Mesendoderm (in vitro differentiated cells): ENCODE measurements at places on chromosomes 11 and 22.

- no peak for DNase-seq
Observed at GRCh38 chr11:75572744-75573143, 10.7 kb downstream of the SERPINH1 start.

GRCh38 chr11:124384399-124384798 is at the start of gene OR8B2:
OR8B2 (minus strand) TSS chr11:124384499; CDS start chr11:124383343, 1,156 bp downstream.
- DNase-seq = no peak

GRCh38 chr11:373716-374551 is 4.6 kb downstream of the B4GALNT4 start:
- no peak for DNase-seq

- peak; percentile 76 for DNase-seq
Observed at GRCh38 chr22:46355369-46355995, 20.0 kb downstream of the TRMU start.

DNA sequence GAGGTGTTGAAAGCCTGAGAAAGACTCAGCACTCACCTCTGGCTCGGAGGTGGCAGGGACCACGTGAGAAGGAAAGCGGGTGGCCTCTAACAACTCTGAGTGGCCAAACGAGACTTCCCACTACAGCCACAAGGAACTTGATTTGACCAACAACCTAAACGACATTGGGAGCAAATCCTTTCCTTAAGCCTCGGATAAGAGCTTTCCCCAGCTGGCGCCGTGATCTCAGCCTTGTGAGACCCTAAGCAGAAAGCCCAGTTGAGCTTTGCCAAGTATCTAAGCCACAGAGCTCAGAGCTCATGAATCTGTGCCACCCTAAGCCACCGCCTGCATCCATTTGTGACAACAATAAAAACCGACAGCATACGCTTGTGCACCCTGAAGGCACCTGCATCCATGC is 636.0 kb downstream of the TBC1D22A start:
- no peak for DNase-seq

- no peak for DNase-seq
Observed at GRCh38 chr22:37053310-37054055, 1.9 kb downstream of the KCTD17 start.

GRCh38 chr11:109439684-109440083 is 17.7 kb downstream of the C11orf87 start:
- DNase-seq = no peak

- DNase-seq = no peak
Observed at GRCh38 chr11:102879801-102880200, 5.0 kb upstream of the MMP12 start.

DNA sequence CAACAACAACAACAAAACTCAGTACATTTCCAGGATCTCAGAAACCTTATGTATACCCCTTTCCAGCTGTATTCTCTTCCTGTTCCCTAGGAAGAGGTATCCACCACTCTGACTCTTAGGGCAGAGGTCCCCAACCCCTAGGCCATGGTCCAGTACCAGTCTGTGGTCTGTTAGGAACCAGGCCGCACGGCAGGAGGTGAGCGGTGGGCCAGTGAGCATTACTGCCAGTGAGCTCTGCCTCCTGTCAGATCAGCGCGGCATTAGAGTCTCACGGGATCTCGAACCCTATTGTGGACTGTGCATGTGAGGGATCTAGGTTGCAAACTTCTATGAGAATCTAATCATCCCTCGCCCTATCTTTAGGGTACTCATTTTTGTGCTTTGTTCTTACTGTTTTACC is 43.9 kb upstream of the LMO1 start:
- no peak for DNase-seq

DNA sequence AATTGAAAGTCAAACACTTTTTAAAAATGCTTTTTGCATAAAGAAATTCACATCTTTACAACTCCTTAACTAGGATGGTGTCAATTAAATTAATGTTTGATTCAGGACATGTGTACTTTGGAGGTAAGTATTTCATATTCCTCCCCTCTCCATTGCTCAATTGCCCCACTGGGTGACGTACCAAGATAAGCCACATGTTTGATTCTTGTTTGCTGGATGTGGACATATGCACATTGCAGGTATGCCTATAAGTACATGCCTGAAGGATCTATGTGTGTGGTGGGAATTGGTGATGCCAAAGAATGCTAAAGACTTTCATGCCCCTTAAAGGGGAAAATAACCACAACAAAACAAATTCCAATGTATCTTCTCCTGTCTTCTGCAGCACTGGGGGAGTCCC is 5.8 kb downstream of the CD44 start:
- DNase-seq = no peak

GRCh38 chr22:33867118-33867866 is 53.0 kb downstream of the LARGE1 start:
- DNase-seq = no peak

DNA sequence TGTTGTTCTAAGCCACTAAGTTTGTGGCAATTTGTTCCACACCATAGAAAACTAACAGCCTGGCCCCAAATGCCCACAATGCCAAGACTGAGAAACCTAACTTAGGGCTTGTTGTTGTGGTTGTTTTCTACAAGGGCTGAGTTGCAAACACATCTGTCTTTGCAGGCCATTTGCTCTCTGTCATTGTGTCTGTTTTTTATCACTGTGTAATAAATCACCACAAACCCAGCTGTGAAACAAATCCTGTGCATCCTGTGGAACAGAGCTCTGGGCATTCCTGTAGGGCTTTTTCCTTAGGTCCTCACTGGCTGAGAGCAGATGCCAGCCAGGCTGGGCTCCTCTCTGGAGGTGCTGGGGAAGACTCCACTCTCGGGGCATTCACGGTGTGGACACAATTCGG is 15.7 kb upstream of the SYT8 start:
- no peak for DNase-seq

DNA sequence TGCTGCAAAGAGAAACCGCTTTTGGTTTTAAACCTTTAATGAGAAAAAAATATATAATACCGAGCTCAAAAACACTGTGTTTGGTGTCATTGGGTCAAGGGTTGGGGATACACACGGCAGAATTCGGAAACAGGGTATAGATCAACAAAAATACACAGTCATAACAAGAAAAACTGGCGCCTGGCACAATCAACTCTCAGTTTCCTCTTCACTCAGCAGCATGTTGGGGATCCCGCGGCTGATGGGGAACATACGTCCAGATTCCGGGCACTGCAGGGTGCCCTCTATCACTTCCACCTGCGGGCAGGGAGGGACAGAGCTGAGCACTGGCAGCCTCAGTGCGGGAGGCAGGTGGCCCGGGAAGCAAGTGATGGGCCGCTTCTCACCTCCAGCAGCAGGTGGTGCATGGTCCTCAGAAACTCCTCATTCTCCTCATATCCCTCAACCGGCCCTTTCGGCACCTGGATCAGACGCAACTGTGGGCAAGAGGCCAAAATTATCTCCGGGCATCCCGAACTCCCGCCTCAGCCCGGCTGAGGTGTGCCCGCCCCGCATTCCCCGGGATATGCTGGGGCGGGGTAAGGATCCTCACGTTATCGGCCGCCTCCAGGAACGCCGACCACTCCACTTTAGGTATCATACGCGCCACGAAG is 561 bp downstream of the TRMT112 start:
- peak; percentile 79 for DNase-seq

DNA sequence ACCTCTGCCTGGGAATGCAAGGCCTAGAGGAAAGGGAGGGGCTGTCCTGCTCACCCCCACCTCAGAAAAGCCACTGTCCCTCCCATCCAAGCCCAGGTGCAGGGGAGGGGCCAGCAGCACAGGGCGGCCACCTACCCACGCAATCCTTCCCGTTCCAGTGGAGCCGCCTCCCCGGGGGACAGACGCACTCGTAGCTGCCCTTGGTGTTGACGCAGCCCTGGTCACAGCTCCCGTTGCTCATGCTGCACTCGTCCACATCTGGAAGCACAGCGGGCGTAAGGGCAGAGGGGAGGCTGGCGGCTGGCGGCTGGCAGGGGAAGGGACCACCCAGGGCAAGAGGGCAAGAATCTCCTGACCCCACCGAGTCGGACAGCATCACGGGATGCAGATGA is 40.3 kb upstream of the TTLL12 start:
- DNase-seq = no peak

DNA sequence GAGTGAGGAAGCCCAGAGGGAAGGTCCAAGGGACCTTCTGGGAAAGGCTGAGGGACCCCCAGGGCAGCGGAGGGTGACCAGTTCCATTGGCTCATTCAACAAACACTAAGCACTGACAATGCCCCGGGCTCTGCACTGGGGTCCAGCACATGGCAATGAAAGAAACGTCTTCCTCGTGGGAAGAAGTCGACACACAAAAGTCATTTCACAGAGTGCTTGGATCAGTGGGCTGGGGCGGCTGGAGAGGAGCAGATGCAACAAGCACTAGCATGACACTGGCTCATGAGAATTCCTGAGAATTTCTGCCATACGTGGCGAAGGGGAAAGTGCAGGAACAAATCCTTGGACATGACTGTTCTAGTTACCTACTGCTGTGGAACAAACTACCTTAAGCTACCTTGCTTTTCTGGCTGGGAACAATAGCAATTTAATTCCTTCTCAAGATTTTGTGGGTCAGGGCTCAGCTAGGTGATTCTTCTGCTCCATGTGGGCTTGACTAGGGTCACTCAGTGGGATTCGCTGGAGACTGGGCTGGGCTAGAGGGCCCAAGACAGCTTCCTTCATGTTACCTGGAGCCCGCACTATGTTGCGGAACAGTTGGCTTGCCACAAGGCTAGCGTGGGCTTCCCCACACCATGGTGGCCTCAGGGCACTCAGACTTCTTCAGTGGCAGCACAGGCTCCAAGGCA is 6.9 kb upstream of the STIP1 start:
- DNase-seq = no peak

DNA sequence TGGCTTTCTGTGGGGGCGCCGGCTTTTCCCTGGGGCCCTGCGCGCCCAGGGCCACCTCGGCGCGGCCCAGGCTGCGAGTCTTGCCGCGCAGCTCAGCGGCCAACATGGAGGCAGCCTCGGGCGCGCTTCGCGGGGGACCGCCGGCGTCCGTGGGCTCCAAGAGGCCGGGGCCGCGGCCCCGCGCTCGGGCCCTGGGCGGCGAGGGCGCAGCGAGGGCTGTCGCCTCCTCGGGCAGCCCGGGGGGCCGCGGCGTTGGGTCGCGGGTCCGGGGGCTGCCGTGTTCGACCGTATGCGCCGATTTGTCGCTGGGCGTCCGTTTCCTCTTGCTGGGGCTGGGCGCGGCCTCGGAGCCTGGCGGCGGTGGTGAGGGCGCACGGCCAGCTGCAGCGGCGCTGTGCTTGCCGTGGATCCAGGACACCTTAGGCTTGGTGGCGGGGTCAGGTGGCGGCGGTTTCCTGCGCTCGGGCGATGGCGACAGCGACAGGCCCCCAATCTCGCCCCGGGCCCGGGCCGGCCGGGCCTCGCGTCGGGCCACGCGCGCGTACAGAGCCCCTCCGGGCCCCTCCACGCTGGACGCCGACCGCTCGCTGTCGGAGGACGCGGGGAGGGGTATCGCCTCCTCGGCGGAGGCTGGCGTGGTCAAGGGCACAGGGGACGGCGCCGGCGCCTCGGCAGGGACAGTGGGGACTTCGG is 11.9 kb downstream of the SCARF2 start:
- no peak for DNase-seq

DNA sequence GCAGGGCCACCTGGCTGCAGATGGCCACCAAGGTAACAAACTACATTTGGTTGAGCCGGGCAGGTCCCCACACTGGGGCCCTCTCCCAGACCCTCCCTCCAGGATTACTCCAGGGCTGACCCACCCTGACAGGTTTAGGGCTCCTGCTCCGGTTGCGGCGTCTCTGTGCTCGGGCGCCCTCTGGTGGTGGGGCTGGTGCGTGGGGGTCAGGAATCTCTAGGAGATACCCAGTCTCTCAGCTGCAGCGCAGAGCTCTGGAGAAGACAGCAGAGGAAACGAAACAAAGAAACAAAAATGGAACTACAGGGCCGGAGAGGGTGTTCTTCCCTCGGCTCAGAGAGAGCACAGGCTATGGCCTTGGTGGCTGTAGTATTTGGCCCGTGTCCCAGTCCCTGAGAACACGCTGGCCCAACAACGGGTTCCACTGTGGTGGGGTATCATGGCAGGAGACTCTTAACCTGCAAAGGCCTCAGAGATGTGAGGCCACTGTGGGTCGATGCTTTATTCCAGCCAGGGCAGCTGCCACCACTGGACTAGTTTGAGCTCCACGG is 2.4 kb downstream of the C11orf96 start:
- DNase-seq = peak; percentile 66

DNA sequence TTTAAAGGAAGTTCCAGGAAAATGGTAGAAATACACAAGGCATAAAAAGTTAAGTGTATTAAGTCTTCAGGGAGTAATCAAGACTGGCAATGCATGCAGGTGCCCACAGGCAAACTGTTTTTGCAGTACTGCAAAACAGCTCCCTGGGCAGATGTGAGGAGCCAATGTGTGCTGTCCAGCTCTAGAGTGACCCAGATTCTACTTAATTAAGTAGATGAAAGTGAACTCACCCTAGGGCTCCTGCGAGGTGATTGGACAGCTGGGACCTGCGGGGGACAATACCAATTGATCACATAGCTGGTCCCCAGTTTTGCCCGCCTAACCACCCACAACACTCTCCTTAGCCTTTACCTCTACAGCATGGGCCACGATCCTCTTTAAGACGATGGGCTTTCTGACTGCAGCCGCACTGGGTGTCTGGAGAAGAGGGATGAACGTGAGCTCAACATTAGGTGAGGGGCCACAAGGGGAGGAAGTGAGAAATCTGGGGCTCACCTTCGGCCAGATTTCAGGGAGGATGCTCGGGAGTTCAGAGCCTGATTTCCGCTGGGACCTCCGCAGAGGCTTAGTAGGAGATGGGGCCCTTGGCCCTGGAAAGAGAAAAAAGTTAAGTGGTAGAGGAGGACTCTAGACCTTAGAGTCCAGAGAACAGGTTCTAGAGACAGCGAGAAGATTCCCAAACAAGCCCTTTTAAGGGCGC is 556 bp downstream of the CDCA5 start:
- no peak for DNase-seq
